Activated naive CD8-positive, alpha-beta T cell treated with anti-CD3 and anti-CD28 coated beads for 36 hours (primary cell): ENCODE measurements at places on chromosomes 16 and 17. TPM values are rescaled to one million over a fixed set of nuclear protein-coding genes. Genes with fewer than 3 reads are reported as not detected.

ABCC6 gene
- not detected for total RNA-seq

ZBTB4 gene
- total RNA-seq = 16.7 TPM

GRB7 gene
- 0.60 TPM for total RNA-seq

C17orf78 gene
- total RNA-seq = not detected

SBK1 gene
- 9.7 TPM for total RNA-seq

HP gene
- total RNA-seq = not detected

KRT27 gene
- not detected for total RNA-seq

GINS2 gene
- total RNA-seq = 74.1 TPM

CYBC1 gene
- 156 TPM for total RNA-seq

PMP22 gene
- 0.21 TPM for total RNA-seq

GGT6 gene
- total RNA-seq = not detected

KRTAP1-1 gene
- total RNA-seq = not detected

NLK gene
- total RNA-seq = 10.2 TPM

MRTFB gene
- 12.4 TPM for total RNA-seq

HEXD gene
- 17.3 TPM for total RNA-seq

LAT gene
- 175 TPM for total RNA-seq

GJD3 gene
- total RNA-seq = not detected

NPTX1 gene
- 6.2 TPM for total RNA-seq

EVI2B gene
- 14.8 TPM for total RNA-seq

ITGAD gene
- total RNA-seq = not detected

GFAP gene
- total RNA-seq = not detected

TNFRSF13B gene
- total RNA-seq = 0.52 TPM

PRR15L gene
- not detected for total RNA-seq

GGA2 gene
- 80.9 TPM for total RNA-seq

GLYR1 gene
- 89.4 TPM for total RNA-seq
